ENCODE measurements at places on chromosomes 3 and 15.

DNA sequence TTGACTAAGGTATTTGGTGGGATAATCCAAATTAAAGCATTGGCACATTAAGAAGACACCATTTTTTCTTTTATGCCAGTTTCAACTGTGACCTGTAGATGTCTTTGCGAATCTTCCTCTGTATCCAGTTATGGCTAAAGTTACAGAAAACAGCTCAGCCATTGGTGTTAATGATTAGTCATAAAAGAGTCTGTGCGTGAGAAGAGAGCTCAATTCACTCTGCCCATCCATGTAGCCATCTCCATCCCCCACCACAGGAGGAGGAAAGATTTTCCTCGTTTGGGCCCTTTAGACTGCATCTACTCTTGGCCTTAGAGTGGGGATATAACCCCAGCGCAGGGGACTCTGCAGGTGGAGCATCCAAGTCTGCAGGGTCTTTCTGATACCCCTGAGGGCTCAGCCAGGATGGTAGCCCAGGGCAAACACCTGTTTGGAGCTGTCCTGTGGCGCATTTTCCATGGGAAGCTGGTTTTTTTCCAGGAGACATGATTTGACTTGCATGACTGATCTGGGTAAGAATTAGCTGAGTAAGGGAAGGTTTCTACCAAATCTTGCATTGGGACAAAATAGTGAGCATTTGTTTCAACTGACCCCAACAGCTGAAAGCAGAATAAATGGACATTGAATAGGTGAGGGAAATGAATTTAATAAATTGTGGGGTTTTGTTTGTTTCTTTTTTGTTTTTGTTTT lies 29.5 kb downstream of the NANOGP8 start:
- no peaks in the 10 kb centered on the region for H3K4me1 ChIP-seq
- H3K36me3 ChIP-seq = no peaks in the 10 kb centered on the region
- H3K27ac ChIP-seq = no peak overlapping the region
- H3K27me3 ChIP-seq = no peaks in the 10 kb centered on the region
- no peak overlapping the region for H3K4me3 ChIP-seq
- no peak for DNase-seq

- DNase-seq = no peak
- no peaks in the 10 kb centered on the region for H3K36me3 ChIP-seq
- H3K4me1 ChIP-seq = peaks cover 6% of the 10 kb centered on the region
These were observed 24.2 kb downstream of the CPN2 start for GRCh38 chr3:194326968-194327217.

DNA sequence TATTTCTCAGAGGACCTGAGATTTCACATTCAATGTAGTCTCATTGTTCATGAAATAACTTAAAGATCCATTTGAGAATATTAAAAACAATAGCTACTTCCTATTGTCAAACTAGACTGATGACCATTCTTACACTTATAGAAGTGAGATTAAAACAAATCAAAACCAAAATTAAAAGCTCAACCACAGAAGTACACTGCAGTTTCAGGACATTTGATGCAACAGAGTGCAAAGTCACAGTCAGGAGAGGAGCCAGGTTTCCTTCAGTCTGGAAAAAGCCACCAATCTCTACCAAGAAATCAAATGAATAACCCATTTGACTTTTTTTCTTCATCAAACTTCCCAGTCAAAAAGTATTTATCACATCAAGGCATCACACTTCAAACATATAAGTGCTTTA lies 5.5 kb downstream of the CCPG1 start:
- peaks cover 19% of the 10 kb centered on the region for H3K4me1 ChIP-seq
- DNase-seq = no peak
- no peak overlapping the region for H3K27ac ChIP-seq
- no peaks in the 10 kb centered on the region for H3K27me3 ChIP-seq

DNA sequence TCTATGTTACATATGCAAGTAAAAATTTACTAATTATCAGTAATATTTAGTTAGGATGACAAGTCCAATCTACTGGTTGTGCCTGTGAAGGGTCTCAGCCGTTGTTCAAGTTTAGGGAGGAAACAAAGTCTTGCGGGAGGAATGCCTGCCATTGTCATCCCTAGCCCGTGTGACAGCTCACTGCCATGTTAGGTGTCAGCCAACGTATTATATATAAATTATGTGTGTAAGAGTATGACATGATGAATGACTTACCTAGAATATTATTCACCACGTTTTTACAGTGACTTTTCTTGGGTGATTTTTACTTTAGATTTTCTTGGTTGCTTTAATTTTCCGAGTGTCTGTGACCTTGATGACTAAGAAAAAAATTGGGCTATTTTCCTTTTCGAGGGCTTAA lies 614.4 kb upstream of the MDFIC2 start:
- no peak overlapping the region for H3K27ac ChIP-seq
- no peaks in the 10 kb centered on the region for H3K27me3 ChIP-seq
- DNase-seq = no peak
- no peaks in the 10 kb centered on the region for H3K36me3 ChIP-seq
- no peak overlapping the region for H3K4me3 ChIP-seq

DNA sequence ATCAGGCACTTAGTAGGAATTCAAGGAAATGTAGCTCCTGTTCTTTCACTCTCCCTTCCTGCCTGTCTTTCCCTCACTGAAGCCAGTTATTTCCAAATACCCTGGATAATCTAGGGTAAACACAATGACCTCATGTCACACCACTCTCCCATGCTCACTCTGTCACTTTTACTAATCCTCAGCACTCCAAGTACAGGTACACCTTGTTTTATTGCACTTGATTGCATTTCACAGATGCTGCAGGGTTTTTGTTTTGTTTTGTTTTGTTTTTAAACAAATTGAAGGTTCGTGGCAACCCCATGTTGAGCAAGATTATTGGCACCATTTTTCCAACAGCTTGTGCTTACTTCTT lies 40.8 kb downstream of the PPM1L start:
- H3K4me1 ChIP-seq = peaks cover 8% of the 10 kb centered on the region
- H3K4me3 ChIP-seq = no peak overlapping the region
- no peak for DNase-seq

DNA sequence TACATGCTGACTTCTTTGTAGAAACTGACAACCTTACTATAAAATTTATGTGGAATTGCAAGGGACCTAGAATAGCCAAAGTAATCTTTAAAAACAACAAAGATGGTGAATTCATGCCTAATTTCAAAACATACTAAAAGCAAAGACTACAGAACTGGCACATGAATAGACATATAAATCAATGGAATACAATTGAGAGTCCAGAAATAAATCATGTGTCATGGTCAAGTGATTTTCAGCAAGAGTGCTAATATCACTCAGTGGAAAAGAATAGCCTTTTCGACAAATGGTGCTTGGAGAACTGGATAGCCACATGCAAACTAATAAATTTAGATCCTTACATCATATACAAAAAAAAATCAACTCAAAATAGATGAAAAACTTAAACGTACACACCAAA lies 8.7 kb downstream of the IMPG2 start:
- H3K27ac ChIP-seq = peak overlapping the region; percentile 74
- H3K4me1 ChIP-seq = no peaks in the 10 kb centered on the region
- no peaks in the 10 kb centered on the region for H3K36me3 ChIP-seq
- no peaks in the 10 kb centered on the region for H3K27me3 ChIP-seq
- no peak overlapping the region for H3K4me3 ChIP-seq
- no peak for DNase-seq

GRCh38 chr15:51751697-51752683 lies 593 bp downstream of the TMOD2 start:
- peak overlapping the region; percentile 71 for H3K4me3 ChIP-seq
- H3K27ac ChIP-seq = peak overlapping the region; percentile 43
- no peak for DNase-seq

- peaks cover 28% of the 10 kb centered on the region for H3K36me3 ChIP-seq
- H3K27ac ChIP-seq = no peak overlapping the region
- H3K4me3 ChIP-seq = no peak overlapping the region
- no peak for DNase-seq
These were observed 85.5 kb upstream of the CGNL1 start for GRCh38 chr15:57290826-57291225.

All from tibial artery (tissue), 4 donors.